ENCODE measurements at places on chromosomes 12 and 14. TPM values are rescaled to one million over a fixed set of nuclear protein-coding genes. Genes with fewer than 3 reads are reported as not detected.

Gene PTPRR
- total RNA-seq, result 7.7 TPM

Gene TAS2R7
- not detected for total RNA-seq

DNA sequence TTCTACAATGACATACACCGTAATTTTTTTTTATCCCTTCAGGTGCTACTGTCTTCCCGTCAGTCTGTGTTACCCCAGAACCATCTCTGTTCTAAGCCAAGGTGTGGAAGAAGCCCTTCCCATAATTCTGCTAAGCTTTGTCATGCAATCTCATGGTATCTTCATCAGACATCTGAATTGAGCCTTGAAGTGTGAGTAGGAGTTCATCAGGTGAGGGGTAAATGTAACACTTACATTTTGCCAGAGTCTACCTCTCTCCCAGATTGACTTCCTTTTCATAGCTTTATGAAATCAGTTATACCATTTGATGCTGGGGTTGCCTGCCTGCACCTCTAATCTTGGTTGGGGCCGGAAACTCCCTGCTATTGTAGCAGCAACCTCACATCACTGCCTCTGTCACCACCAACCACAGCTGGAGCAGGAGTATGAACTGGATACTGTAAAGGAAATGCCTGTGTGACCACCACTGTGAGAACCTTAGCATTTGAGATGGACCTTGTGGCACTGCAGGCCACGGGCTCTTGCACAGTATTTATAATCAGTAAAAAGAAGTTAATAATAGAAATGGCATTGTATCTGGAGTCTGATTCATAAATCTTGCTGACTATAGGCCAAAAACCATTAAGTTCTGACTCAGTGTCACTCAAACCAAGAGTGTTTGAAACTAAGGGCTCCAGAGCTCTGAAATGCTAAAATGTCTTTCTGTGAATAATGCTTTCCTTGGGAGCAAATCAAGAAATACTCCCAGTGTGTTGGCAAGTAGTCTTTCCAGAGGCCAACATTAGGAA is 58.7 kb upstream of the STK38L start:
- DNase-seq, result no peak

Gene ZNF705A
- total RNA-seq, result not detected

GRCh38 chr12:120264086-120264903 is 1.2 kb downstream of the PXN start:
- DNase-seq, result no peak

Gene OR5AU1
- not detected for total RNA-seq

GRCh38 chr14:60204104-60204842 is 39.1 kb upstream of the DHRS7 start:
- no peak for DNase-seq

Gene GPR137C
- 0.86 TPM for total RNA-seq

- no peak for DNase-seq
Measured at GRCh38 chr14:78946949-78947348, 776.8 kb downstream of the NRXN3 start.

- DNase-seq, result no peak
Measured at GRCh38 chr14:29627137-29627536, 300.5 kb downstream of the PRKD1 start.

DNA sequence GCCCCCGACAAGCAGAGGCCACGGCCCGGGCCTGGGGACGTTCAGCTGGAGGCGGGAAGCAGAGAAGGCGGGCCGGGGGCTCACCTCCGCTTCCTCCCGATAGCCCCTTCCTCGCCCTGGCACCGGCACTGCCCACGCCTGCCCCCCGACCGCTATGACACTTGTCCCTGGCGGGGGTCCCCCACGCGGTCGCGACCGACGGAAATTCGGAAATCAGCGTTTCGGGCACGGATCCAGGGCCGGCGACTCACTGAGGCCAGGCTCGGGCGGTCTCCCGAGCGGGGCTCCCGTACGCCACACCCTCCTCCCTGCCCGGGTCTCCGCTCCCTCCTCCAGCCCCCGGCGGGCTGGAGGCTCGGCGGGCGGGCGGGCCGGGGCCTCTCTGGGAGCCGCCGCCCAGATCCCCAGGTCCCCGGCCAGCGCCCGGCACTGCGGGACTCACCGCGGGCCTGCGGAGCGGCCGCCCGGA is 581 bp downstream of the PITPNM2 start:
- no peak for DNase-seq

DNA sequence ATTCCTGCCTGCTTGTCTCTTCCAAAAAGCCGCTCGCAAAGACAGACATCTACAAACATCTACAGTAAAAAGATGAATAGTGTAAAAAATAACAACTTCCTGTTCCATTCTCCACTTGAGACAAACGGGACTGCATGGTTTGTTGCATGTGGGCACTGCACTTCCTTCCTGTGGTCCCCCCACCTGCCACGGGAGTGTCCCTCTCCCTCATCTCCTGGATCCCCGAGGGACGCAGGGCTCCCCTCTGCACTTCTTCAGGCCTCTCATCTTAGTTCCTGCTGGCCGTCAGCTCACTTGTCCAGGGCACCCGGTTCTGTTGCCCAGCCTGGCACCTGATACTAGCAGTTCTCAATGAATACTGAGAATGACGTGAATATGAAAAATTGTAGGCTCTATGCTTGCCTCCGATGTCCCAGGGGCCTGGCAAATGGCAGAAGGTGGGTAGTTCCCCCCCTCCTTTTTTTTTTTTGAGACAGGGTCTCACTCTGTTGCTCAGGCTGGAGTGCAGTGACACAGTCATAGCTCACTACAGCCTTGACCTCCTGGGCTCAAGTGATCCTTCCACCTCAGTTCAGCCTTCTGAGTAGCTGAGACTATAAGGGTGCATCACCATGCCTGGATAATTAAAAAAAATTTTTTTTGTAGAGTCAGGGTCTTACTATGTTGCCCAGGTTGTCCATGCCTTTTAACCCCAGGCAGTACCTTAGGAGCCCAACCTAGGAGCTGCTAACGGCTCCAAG is 3.5 kb upstream of the KLC1 start:
- no peak for DNase-seq

Gene CD69
- total RNA-seq, result 18.4 TPM

Gene BATF
- total RNA-seq, result 5.7 TPM

Gene EML1
- total RNA-seq, result 49.9 TPM

DNA sequence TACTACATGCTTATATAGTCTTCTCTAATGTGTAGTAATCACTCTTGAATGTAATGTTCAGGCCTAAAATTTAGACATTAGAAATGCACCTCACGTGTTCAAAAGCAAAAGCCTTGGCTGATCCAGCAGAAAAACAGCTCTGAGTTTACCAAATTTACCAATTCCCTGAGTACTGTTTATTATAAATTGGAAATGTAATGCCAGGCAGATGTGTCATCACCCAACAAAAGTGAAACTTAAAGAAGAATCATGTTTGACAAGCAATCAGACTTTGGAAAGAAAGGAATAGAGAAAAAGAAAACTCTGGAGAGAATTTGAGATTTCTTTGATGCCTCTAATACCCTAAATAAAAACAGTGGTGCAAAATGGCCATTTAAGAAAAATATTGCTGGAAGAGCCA is 26.5 kb upstream of the STRAP start:
- DNase-seq, result no peak

- DNase-seq, result no peak
Measured at GRCh38 chr12:911191-911826, 38.2 kb downstream of the RAD52 start.

- no peak for DNase-seq
Measured at GRCh38 chr12:87929346-87929745, 99.9 kb downstream of the C12orf50 start.

Gene CIT
- 4.4 TPM for total RNA-seq

DNA sequence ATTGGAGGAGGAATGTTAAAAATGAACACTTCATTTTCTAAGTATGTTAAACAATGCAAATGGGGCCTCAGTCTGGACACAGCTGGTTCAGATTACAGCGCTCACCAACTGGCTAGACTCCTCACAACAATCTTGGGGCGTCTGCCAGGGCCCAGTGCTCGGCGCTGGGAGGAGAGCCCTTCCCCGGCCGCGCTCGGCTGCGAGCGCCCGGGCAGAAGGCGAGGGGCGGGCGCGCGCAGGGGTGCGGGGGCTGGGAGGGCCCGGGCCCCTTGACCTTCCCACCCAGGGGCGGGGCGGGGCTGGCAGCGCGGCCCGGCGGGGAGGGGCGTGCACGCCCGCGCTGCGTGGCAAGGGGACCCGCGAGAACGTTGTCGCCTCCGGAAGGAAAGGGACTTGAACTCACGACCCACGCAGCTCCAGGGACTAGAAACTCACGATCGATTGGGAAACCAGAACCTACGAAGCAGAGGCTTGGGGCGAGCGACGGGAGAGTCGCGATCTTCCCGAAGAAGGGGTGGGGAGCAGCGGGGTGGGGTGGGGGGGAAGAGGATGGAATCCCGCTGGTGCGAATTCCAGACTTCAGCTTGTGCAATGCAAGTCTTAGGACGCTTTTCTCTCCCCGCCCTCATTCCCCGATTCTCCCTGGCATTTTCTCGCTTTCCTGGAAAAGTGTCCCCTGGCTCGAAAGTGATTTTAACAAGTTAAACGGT is at the start of gene FBLN5:
Gene FBLN5 (minus strand): TSS at position 220 of the 710 bp plus-strand sequence. CDS start 465 bp downstream, outside the sequence.
- peak; percentile 62 for DNase-seq

DNA sequence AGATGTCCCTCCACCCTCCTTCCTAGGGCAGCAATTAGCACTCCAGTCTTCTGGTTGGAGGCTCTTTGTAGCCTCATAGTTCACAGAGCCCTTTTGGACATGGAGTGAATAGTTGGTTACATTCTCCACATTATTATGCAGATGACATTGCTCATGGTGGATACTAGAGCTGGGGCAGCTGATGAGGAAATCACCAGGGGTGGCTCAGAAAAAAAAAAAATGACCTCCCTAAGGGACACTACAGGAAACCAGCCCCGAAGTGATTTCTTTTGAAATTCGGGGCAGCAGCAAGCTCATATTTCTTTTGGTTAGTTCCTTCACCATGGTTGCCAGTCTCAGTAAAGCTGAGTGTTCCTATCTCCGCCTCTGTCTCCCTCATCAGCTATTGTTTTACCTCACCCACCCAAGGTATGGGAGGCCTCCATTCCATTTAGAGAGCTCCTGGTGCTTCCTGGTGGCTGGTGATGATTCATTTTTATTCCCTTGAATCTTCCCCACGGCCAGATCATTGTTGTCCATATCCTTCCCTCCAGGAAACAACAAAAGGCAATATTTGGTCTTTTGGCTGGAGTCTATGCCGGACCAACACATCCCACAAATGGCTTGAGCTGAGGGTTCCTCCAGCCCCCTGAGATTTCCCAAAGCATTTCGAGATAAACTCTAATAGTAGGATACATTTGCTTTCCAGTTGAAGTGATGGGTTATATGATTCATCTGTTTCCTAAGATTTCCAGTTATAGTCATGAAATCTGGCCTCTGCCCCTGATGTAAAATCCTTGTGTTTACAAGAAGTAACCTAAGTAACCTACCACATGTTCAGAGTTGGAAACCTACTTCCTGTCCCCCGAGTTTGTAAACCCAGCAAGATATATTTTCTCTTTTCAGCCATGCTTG is 56.2 kb upstream of the NID2 start:
- no peak for DNase-seq

Gene CLEC2A
- not detected for total RNA-seq

DNA sequence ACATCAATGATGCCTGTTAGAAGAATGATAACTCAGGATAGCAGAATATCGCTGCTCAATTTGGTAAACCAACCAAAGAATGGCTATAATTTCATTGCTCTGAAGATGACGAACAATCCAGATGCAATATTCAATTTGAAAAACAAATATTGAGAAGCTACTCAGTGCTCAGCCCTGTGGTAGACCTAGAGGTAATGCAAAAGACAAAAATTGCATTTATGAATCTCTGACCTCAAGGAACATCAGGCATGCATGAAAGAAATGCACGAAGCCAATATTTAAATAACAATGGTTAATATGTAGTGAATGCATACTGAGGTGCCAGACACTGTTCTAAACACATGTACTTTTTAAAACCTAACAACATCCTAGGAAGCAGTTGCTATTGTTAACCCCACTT is 298.6 kb upstream of the TMTC1 start:
- DNase-seq, result no peak

DNA sequence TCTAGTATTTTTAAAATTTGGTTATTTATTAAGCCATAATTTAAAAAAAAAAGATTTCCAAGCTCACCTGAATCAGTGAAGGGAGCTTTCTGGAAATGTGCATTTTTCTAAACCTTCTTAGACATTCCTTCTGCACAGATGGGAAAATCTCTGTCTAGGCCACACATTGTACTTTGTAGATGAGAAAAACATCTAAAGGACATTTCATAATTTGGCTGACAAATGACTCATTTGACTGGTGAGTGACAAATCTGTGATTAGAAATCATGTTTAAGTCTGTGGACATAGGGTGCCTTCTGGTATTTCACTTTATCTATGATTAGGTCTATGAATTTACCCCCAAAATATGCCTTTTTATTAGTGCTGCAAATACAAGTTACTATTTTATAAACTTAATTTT is 1044.9 kb upstream of the FLRT2 start:
- no peak for DNase-seq

GRCh38 chr14:94768521-94769390 is 1.2 kb downstream of the GSC start:
- no peak for DNase-seq

DNA sequence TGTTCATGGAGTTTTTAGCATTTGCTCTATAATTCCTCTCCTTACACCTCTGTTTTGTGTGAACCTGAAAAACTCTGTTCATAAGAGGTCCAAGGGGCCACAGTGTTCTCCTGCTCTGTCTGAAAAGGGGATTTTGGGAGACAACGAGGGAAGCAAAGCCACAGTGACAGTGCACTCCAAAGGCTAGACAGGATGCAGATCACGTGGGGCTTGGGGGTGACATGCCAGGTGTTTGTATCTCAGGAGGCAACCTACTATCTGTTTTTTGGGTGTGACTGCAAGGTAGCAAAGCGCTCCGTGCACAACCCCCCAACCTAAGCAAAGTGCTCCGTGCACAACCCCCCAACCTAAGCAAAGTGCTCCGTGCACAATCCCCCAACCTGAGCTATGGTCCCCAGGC is 5.1 kb upstream of the CHD4 start:
- DNase-seq, result no peak

- no peak for DNase-seq
Measured at GRCh38 chr14:106809615-106810014, 1283.2 kb downstream of the TMEM121 start.

DNA sequence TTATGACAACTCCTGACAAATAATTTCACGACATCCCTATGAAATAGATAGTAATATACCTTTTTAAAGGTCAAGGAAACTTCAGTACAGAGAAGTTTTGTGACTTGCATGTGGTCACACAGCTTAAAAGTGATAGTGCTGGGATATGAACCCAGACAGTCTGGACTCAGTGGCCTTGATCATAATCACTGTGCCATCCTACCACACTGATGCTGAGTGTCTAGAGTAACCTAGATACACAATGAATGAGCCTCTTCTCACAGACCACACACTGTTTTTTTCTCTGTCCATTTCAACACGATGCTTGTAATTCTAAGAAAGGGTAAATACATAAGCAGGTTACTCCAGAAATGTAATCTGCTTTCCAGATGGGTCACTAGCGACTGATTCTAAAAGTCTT is 88.2 kb downstream of the SYNE2 start:
- no peak for DNase-seq

GRCh38 chr14:30312214-30312613 is 246.7 kb upstream of the G2E3 start:
- no peak for DNase-seq

DNA sequence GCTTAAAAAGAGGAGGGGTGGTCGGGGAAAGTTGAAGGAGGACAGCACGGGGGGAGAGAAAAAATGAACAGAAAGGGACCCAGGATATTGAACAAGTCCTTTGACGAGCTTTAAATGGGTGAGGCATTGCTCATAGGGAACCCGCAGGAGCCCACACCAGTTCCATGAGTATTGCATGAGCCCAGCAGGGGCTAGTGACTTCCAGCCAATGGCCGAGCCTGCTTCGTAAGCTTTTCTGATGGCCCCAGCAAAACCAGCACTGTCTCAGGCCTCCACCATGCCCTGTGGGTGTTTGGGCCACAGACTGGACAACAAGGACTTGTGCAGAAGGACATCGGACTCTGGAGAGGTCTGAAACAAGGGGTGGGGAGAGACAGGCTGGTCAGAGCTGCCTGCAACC is 109.5 kb downstream of the ZFP36L1 start:
- DNase-seq, result no peak

Measured in mucosa of gallbladder (tissue), 1 donor.